Stimulated activated CD4-positive, alpha-beta T cell treated with anti-CD3 and anti-CD28 coated beads, Interleukin-1b, Interleukin-23, amount 100 ng/mL, for 24 hours (primary cell): ENCODE measurements at places on chromosomes 12 and 14.

GRCh38 chr12:85843606-85844310 lies 7.5 kb upstream of the RASSF9 start:
- no peak for DNase-seq

GRCh38 chr12:28941248-28941647 lies 207.8 kb upstream of the FAR2 start:
- DNase-seq: no peak

DNA sequence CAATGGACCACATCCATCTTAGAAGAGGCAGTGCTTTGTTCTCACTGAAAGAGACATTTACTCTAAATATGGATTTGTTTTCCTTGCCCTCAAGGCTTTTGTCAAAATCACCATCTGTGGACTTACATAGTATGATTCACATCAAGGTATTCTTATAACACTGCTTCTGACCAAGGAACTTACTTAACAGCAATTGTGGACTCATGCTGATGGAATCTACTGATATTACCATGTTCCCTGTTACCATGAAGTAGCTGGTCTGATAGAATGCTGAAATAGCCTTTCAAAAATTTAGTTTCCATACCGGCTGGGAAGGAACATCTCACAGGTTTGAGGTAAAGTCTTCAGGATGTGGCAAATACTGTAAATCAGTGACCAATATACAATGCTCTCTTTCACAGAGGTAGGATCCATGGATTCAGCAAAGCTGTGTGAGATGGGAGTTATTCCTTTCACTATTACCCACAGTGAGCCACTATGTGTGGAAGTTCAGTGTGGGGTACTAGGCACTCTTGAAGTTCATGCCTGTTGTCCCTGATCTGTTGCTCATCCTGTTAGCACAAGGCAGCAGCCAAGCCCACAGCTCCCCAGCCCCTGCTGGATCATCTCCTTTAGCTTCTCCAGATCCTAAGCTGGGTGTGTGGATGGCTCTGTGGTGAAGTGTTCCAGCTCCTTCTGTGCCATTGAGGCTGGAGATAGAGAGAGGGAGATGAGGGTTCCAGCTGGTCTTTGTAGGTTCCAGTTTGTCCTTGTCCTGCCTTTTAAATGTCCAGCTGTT lies 126.4 kb downstream of the ATP23 start:
- DNase-seq: no peak

- no peak for DNase-seq
Measured at GRCh38 chr14:89902881-89903280, 51.6 kb downstream of the EFCAB11 start.

GRCh38 chr14:83923842-83924241 lies 1606.1 kb upstream of the FLRT2 start:
- no peak for DNase-seq

DNA sequence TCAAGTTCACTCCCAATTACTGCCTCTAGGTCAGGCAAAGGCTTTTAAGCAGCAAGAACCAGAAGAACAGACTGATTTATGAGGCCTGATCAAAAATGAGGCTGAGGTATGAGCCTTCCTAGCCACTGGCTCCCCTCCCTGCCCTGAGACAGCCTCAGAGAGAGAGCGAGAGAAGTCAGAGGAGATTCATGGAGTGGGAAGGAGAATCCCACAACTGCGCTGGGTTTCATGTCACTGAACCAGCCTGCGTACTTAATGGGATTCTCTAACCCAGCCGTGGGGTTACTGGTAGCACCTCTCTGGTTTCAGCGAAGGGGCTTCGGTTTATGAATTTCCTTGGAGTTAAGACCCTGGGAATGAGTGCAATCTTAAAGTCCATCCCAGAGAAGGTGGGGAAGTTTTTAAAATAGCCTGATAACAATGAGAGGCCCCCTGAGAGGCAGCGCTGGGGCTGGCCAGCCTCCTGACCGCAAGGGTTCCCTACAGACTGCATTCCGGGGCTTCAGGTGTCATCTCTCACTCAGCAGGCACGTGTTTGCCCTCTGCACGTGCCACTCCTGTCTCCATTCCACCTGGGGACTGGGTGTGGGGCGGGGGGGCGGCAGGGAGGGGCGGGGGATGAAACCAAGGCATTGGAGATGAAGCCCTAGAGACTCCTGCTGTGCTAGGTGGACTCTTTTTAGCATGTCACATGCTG lies 6.1 kb upstream of the GPRC5A start:
- no peak for DNase-seq
